ENCODE measurements at places on chromosomes 1 and 21.

DNA sequence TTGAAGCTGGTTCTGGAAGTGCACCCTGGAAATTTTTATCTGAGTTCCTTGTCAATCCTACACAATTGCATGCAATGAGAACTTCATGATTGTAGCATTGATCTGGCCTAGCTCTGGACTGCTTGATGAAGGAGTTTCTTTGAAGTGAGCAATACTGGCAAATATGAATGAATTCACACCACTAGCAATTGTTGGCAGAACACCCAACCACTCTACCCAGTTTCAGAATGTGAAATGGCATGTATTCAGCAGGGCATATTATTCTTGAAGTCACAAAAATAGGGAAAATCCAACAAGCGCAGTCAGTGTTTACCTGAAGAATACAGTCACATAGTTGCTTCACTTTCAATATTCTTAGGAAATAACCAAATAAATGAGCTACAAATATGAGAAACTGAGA lies 57.3 kb downstream of the RGS5 start:
- DNase-seq = no peak

DNA sequence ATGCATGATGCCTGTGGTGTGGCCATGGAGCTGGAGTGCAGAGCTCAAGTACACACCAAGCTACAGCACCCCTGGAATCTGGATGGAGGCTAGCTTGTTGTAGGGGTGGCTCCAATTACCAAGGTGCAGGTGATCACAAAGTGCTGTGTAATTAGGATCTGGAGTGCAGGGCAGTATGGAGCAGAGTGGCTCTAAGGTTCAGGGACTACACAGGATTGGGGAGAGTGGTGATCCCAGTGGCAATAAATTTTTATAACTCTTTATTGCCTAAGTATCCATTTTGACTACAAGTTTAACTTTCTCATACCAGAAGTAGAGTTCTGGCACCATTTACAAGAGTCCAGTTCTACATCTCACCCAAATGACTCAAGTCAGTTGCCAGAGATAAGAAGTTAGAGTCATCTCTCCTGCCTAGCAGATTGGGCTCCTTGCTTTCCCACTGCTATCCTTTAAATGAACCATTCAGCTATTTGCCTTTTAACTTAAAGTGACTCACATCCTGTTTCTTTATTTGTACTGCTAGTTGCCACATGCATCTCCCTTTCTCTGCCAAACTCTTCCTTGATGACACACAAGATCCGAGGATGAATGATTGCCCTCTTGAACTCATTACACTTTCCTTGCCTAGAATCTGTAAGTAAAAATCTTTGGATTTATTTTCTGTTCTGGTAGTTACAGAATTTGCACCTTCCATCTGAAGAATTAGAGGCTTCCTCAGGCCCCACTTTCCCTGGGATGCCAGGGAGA lies 427.2 kb downstream of the KCNT2 start:
- no peak for DNase-seq

DNA sequence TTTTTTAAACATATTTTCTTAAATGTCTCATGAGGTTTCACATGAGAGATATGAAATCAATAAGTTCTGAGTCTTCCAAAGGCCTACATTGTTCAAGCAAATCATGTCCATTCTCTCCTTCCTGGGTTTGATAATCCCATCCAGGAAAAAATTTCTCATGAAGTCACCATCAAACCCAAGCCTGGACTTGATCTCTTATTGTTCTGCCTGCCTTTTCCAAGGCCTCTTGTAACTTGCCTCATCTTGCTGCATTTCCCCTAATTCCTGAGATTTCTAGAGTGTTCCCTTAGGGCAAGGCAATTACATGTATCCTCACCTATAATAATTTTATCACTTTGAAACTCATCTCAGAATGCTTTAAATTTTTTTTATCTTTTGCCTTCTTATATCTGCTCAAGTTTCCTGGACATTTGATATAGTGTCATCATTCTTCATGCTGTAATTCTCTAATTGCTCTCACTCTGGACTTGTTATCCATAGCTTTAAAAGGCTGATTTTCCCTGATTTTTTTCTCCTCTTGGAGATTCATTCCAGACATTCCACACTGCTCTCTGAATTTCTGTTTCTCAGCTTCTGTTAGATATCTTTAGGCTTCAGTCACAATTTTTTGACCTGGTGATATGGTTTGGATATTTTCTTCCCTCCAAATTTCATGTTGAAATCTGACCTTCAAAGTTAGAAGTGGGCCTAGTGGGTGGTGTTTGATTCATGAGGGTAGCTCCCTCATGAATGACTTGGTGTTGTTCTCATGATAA lies 126.4 kb downstream of the LRRC7 start:
- no peak for DNase-seq

DNA sequence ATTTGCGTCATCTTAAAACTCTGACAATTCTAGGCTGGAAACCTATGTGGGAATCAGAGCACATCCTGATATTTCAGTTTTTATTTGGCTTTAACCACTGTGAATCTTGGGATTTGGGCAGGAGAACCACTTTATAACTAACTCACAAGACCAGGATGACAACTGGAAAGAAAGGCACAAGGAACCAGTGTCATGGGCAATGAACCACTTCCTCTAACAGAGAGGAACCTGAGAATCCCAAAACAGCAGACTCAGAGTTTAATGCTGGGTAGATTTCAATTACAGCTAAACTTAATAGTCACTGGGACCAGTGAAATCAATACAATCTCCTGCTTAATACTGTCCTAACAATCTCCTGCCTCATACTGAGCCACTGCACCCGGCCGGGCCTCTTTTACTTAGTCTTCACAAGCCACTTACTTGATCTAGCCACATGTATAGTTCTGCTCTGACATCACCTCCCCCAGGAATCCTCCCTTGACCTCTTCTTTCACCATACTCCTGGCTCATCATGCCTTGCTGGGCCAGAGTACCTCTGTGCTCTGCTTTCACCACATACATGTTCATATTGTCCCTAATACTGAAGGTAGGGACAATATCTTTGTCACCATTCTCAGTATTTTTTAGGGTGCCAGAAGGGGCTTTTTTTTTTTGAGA lies 20.2 kb upstream of the SLFNL1 start:
- no peak for DNase-seq

DNA sequence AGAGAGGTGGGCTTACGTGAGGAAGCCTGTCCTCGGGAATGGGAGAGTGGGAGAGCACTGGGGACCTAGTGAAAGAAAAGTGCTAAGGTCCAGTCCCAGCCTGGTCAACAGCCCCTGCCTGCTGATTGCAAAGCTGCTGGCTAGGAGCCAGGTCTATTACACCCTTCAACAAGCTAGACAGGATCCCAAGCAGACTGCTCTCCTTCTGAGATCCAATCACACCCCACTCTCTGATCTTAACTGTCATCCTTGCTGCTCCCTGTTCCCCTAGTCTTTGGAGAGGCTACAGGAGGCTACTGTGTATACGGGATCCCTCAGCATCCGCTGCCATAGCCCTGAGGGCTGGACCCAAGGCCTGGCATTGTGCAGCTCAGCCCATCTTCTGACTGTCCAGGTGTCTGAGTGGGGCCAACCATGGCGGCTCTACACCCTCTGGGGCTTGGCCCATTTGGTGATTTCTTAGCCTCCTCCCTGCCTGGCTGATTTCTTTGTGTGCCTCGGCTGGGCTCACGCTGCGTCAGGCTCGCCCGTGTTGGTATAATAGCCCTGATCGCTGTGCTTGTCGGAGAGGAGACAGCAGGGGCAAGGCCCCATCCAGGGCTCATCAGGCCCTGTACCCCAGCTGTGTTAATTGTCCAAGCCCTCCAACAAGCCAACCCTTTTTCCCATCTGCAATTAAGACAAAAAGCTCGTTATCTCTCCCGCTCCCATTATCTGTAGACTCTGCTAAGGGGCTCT lies 43.9 kb downstream of the NAV1 start:
- no peak for DNase-seq

DNA sequence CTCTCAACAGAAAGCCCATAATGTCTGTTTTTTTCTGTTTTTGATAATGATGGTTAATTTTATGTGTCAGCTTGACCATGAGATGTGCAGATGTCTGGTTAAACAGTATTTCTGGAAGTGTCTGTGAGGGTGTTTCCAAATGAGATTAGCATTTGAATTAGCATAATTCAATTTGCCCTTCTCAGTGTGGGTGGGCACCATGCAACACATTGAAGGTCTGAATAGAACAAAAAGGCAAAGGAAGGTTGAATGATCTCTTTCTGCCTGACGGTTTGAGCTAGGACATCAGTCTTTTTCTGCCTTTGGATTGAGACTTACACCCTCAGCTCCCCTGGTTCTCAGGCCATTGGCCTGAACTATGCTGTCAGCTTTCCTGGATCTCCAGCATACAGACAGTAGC lies 34.9 kb upstream of the SPATA6 start:
- DNase-seq = no peak

GRCh38 chr21:37829447-37829846 lies 86.8 kb downstream of the KCNJ6 start:
- DNase-seq = no peak

DNA sequence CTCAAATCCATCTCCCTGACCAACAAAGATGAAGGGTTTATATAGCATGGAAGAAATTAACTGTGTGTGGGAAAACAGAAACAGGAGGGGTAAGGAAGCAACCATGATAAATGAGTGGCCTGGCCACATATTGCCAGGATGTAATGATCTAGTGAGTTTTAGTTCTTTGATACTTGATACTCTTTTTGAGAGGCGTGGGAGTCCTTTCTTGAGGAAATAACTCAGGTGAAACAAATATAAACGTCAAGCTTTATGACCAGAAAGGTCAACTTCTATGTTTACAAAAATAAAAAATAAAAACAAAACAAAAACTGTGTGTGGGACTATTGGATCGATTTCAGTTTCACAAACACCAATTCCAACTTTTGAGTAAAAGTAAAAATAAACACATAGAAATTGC lies 860.8 kb upstream of the B3GALT2 start:
- DNase-seq = no peak
